Chondrocyte (in vitro differentiated cells): ENCODE measurements at places on chromosomes 5 and 9. TPM values are rescaled to one million over a fixed set of nuclear protein-coding genes. Genes with fewer than 3 reads are reported as not detected.
A peak's percentile ranks its signal among the peaks of the same experiment; 100 is the strongest.

- H3K27ac ChIP-seq = no peak overlapping the region
- H3K4me3 ChIP-seq = no peak overlapping the region
- no peak for DNase-seq
- peaks cover 18% of the 10 kb centered on the region for H3K36me3 ChIP-seq
- no peaks in the 10 kb centered on the region for H3K27me3 ChIP-seq
Measured at GRCh38 chr5:138186002-138186447, 7.1 kb downstream of the KIF20A start.

- no peak overlapping the region for H3K4me3 ChIP-seq
- H3K27ac ChIP-seq = no peak overlapping the region
- peaks cover 2% of the 10 kb centered on the region for H3K36me3 ChIP-seq
- no peak for DNase-seq
- peaks cover 9% of the 10 kb centered on the region for H3K4me1 ChIP-seq
Measured at GRCh38 chr5:135546101-135546500, 10.3 kb upstream of the NEUROG1 start.

GRCh38 chr9:112002847-112003457 is 106.3 kb downstream of the UGCG start:
- no peak overlapping the region for H3K27ac ChIP-seq
- no peak for DNase-seq
- no peak overlapping the region for H3K4me3 ChIP-seq
- peaks cover 12% of the 10 kb centered on the region for H3K4me1 ChIP-seq
- no peaks in the 10 kb centered on the region for H3K36me3 ChIP-seq
- no peaks in the 10 kb centered on the region for H3K27me3 ChIP-seq

GRCh38 chr5:72453246-72453775 is 53.9 kb downstream of the ZNF366 start:
- no peak for DNase-seq
- H3K27ac ChIP-seq = peak overlapping the region; percentile 99
- peaks cover 45% of the 10 kb centered on the region for H3K4me1 ChIP-seq
- no peaks in the 10 kb centered on the region for H3K36me3 ChIP-seq
- H3K27me3 ChIP-seq = no peaks in the 10 kb centered on the region
- no peak overlapping the region for H3K4me3 ChIP-seq

- no peak overlapping the region for H3K4me3 ChIP-seq
- H3K4me1 ChIP-seq = no peaks in the 10 kb centered on the region
- no peak overlapping the region for H3K27ac ChIP-seq
- peaks cover 2% of the 10 kb centered on the region for H3K36me3 ChIP-seq
- no peak for DNase-seq
Measured at GRCh38 chr5:95385334-95385733, 5.8 kb upstream of the FAM81B start.

DNA sequence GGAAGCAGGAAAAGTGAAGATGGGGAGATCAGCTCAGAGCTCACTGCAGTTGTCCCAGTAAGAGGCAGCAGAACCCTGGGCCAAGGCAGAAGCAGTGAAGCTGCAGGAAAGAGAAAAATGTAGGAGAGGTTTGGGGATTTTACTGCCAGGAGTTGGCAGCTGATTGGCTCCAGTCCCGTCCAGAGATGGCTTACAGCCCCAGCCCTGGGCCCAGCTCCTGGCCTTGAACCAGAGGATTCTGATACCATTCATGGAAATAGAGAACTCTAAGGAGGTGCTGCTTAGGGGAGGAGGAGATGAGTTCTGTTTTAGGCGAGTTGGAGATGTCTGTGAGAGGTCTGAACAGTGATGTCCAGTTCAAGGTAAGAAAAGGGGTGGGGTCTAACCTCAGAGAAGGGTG is 4.6 kb downstream of the MORN5 start:
- H3K27ac ChIP-seq = no peak overlapping the region
- peaks cover 5% of the 10 kb centered on the region for H3K4me1 ChIP-seq
- peaks cover 44% of the 10 kb centered on the region for H3K27me3 ChIP-seq
- H3K4me3 ChIP-seq = no peak overlapping the region
- DNase-seq = no peak
- peaks cover 2% of the 10 kb centered on the region for H3K36me3 ChIP-seq

GRCh38 chr9:105921057-105921726 is 226.9 kb downstream of the TMEM38B start:
- H3K27me3 ChIP-seq = no peaks in the 10 kb centered on the region
- no peaks in the 10 kb centered on the region for H3K36me3 ChIP-seq
- DNase-seq = no peak
- no peak overlapping the region for H3K4me3 ChIP-seq
- no peak overlapping the region for H3K27ac ChIP-seq

GRCh38 chr9:128798896-128799295 is 11.8 kb downstream of the TBC1D13 start:
- H3K4me3 ChIP-seq = no peak overlapping the region
- DNase-seq = no peak
- H3K36me3 ChIP-seq = peaks cover 36% of the 10 kb centered on the region
- H3K4me1 ChIP-seq = no peaks in the 10 kb centered on the region

GRCh38 chr9:34227445-34227844 is 48.6 kb downstream of the UBAP1 start:
- no peaks in the 10 kb centered on the region for H3K36me3 ChIP-seq
- peaks cover 39% of the 10 kb centered on the region for H3K4me1 ChIP-seq
- no peaks in the 10 kb centered on the region for H3K27me3 ChIP-seq
- no peak overlapping the region for H3K27ac ChIP-seq
- no peak for DNase-seq

DNA sequence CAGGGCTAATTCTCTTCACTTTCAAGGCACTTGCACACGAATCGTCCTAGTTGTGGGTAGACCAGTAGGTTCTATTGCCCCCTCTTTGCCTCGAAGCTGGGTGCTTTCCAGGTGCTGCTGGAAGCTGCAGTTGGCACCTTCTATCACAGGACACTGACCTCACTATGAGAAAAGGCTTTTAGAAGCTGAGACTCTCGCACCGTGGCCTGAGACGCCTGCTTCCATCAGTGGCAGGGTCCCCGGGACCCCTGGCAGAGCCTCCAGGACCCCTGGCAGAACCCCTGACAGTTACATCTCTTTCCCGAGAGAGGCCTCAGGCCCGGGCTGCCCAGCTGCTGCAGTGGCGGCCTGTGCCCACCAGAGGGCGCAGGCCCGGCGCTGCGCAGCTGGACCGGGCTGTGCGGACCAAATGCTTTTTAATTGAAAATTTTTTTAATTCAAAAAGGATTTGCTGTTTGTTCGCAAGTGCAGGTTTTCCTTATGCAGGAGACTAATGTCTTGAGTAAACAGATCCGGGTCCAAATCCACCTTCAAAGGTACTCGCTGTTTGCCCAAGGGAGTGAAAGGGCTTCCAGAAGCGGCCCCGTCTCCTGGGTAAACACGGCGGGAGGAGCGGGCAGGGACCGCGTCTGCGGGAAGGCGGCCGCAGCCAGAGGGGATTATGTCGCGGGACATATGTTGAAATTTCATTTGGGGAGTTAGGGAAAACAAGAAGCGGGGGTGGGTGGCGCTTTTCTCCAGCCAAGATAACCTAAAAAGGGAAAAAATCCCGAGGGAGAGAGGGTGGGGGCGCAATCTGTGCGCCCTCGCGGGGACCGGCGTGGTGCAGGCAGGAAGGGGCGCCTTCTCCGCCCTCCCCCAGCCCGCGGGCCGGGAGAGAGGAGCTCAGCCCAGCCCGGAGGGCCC is 114.5 kb upstream of the LMX1B start:
- no peaks in the 10 kb centered on the region for H3K36me3 ChIP-seq
- peaks cover 24% of the 10 kb centered on the region for H3K4me1 ChIP-seq
- peak overlapping the region; percentile 75 for H3K4me3 ChIP-seq
- H3K27ac ChIP-seq = no peak overlapping the region
- DNase-seq = peak; percentile 62

DNA sequence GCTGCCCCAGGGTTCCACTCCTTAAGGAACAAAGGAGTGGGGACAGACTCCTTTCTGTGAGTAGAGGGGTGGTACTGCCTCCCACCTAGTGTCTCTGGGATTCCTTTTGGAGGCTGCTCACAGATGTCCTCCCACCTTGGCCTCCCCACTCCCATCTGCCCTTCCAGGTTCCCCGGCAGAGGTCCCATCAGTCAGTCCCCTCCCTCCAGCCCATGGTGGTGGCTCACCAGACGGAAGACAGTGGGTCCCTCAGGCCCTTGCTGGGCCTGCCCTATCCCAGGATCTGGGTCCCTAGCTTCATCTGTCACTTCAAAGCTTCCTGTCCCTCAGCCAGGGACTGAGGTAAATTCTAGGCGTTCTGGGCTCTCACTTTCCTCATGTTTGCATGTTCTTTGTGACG is 35.6 kb upstream of the NEK6 start:
- DNase-seq = peak; percentile 42
- H3K27ac ChIP-seq = no peak overlapping the region
- H3K4me1 ChIP-seq = peaks cover 17% of the 10 kb centered on the region
- H3K27me3 ChIP-seq = peaks cover 6% of the 10 kb centered on the region

- peaks cover 51% of the 10 kb centered on the region for H3K4me1 ChIP-seq
- peaks cover 1% of the 10 kb centered on the region for H3K36me3 ChIP-seq
- H3K27ac ChIP-seq = peak overlapping the region; percentile 69
- no peak overlapping the region for H3K4me3 ChIP-seq
- DNase-seq = no peak
- H3K27me3 ChIP-seq = no peaks in the 10 kb centered on the region
Measured at GRCh38 chr5:142881784-142882126, 111.6 kb downstream of the ARHGAP26 start.

- H3K4me3 ChIP-seq = no peak overlapping the region
- peaks cover 62% of the 10 kb centered on the region for H3K4me1 ChIP-seq
- H3K27ac ChIP-seq = peak overlapping the region; percentile 46
Measured at GRCh38 chr5:52708463-52708862, 79.3 kb upstream of the ITGA1 start.

DNA sequence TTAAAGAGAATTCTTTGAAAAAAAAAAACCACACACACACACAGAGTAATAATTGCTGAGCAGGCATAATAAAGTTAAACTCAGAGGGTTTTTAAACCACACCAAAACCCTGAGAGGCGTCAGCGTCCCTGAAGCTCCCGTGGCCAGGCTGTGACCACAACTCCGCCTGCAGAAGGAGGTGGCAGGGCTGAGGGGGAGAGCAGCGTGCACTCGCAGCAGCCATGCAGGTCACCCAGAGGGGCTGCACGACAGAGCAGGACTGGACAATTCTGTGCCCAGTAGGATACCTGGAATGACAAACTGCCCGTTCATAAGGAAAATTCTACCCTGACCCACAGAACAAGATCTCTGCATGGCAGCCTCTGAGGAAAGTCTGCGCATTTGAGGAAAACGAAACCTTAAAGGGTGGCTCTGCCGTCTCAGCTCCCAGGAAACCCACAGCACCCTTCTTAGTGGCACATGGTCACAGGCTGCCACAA is 44.0 kb downstream of the ROR2 start:
- no peaks in the 10 kb centered on the region for H3K36me3 ChIP-seq
- peaks cover 44% of the 10 kb centered on the region for H3K4me1 ChIP-seq
- H3K27me3 ChIP-seq = no peaks in the 10 kb centered on the region
- H3K27ac ChIP-seq = no peak overlapping the region

- H3K27me3 ChIP-seq = no peaks in the 10 kb centered on the region
- no peak for DNase-seq
- peaks cover 4% of the 10 kb centered on the region for H3K36me3 ChIP-seq
- H3K4me1 ChIP-seq = peaks cover 9% of the 10 kb centered on the region
- H3K27ac ChIP-seq = no peak overlapping the region
Measured at GRCh38 chr9:37447111-37447510, 18.1 kb downstream of the ZBTB5 start.

GRCh38 chr9:18516965-18517364 is 43.0 kb downstream of the ADAMTSL1 start:
- H3K4me3 ChIP-seq = no peak overlapping the region
- H3K4me1 ChIP-seq = peaks cover 10% of the 10 kb centered on the region
- no peaks in the 10 kb centered on the region for H3K36me3 ChIP-seq
- no peak for DNase-seq
- H3K27ac ChIP-seq = no peak overlapping the region

DNA sequence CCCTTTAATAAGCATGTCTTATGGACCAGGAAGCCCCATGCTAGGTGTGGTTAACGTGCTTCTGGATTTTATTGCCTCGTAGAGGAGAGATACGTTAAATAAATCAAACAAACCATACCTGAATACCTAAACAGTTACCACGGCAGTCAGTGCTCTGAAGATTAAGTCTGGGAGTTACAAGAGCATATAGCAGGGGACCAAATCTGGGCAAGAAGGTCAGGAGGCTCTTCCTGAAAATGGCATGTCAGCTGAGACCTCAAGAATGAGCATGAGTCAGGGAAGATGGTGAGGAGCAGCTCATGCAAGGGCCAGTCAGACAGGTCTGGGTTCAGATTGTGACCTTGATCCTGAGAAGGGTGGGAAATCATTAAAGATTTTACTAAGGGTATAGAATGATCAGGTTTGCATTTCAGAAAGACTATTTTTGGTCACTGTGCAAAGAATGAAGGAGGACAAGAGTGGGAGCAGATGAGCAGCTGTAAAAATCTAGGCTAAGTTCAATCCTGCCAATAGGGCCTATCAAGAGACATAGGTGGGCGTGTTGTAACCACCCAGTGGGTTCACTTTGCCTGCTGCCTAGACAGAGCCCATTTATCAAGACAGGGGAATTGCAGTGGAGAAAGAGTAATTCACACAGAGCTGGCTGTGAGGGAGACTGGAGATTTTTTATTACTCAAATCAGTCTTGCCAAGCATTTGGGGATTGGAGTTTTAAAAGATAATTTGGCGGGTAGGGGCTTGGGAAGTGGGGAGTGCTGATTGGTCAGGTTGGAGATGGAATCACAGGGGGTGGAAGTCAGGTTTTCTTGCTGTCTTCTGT is 4.8 kb upstream of the ZNF366 start:
- H3K36me3 ChIP-seq = no peaks in the 10 kb centered on the region
- H3K4me1 ChIP-seq = peaks cover 34% of the 10 kb centered on the region
- no peaks in the 10 kb centered on the region for H3K27me3 ChIP-seq

DNA sequence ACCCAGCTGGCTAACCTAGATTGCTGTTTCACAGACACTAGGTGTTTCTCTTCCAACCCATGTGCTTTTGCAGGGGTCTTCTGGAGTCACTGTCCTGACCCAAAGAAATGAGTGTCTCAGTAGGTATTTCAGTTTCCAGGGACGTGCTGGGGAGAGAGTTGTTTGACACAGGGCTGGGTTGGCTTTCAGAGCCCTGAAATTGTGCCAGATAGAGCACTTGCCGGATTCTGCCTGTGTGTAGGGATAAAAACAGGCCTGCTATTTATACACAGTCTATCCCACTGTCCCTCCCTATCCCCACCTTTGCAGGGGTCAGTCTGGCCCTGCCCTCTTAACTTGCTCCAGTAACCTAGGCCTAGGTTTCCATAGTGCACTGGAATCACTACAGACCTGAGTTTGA is 957 bp upstream of the HBEGF start:
- peaks cover 3% of the 10 kb centered on the region for H3K27me3 ChIP-seq
- peaks cover 21% of the 10 kb centered on the region for H3K4me1 ChIP-seq
- H3K27ac ChIP-seq = no peak overlapping the region
- peak overlapping the region; percentile 66 for H3K4me3 ChIP-seq

The MPDZ gene
- 42.5 to 60.4 TPM (median 46.9 TPM) in 3 replicates for total RNA-seq

The ACTBL2 gene
- 0.10 TPM in 1 of 3 replicates, not detected in the others for total RNA-seq

The ACOT12 gene
- total RNA-seq = not detected in 3 replicates

The FTMT gene
- total RNA-seq = not detected in 3 replicates

The HTR4 gene
- not detected in 3 replicates for total RNA-seq

The TXNDC8 gene
- not detected in 3 replicates for total RNA-seq

The NFIB gene
- total RNA-seq = 28.2 to 66.3 TPM (median 63.1 TPM) in 3 replicates
